Kidney glomerular epithelial cell (primary cell): ENCODE measurements at places on chromosomes 5 and 9.

- DNase-seq, result no peak
These were observed 152.4 kb upstream of the PHYKPL start for GRCh38 chr5:178384816-178385495.

GRCh38 chr5:167565189-167565954 is 726.1 kb upstream of the WWC1 start:
- peak; percentile 41 for DNase-seq

DNA sequence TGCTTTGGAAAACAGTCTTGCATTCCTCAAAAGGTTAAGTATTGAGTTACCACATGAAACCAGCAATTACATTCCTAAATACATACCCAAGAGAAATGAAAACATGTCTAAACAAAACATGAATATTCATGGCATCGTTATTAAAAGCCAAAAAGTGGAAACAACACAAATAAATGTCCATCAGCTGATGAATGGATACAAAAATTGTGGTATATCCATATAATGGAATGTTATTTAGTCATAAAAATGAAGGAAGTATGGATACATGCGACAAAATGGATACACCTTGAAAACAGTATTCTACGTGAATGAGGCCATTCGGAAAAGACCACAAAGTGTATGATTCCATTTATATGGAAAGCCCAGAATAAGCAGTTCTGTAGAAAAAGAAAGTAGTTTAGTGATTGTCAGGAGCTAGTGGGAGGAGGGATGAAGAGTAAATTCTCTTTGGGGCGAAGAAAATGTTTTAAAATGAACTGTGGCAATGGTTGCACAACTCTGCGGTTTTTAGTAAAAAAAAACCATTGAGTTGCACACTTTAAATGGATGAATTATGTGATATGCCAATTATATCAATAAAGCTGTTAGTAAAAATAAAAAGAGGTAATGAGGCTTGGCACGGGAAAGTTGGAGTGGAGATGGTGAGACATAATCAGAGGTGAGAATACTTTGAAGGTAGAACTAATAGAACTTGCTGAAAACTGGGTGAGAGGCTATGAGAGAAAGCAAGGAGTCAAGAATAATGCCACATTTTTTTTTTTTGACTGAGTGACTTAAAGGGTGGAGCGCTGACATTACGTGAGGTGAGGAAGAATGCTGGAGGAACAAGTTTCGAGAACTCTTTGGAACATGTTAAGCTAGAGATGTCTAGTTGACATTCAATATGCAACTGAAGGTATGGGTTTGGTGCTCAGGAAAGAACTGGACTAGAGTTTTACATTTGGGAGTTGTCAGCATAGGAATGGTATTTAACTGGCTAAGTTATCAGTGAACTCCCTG is 194.9 kb upstream of the ZNF608 start:
- no peak for DNase-seq

DNA sequence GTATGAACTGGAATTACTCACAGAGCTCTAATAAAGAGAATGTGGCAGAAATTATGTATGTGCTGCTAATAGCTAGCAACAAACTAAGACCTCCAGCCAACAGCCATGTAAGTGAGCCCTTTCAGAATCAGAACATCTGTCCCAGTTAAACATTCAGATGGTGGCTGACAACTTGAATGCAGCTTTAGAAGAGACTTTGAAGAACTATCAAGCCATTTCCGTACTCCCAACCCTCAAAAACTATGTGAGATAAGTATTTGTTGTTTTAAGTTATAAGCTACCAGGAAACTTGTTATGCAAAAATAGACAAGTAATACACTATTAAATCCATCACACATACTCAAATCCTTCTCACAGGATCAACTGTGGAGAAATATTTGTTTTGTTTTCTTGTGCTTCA is 205.2 kb upstream of the EDIL3 start:
- no peak for DNase-seq

DNA sequence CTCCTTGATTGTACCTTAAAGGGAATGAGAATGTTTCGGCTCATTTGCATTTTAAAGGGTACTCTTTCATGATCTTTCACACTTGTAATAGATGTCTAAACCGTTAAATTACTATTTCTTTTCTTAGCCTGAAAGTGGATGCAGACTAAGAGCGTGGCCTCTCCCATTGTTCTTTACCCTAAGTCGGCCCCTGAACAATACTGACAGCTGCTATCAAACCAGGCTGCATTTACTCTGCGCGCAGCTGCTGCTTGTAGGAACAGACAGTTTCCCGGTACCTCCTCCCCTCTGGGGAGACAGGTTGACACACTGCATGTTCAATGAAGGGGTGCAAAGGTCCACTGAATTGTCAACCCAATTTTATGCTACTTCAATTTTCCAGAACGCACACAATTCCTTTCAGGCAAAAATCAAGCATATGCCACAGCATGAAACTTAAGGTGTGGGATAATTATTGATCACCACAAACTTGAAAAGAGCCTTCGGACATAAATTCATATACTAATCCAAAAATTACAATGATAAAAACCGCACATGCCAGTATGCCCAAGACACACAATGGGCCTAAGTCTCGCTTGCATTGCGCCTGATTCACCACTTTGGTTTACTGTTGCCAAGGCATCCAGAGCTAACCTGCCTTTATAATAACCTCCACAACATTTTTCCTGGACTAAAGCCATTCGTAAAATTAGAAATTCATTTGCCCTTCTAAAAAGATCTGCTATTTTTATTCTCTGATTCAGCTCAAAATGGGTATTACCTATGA is 39.7 kb downstream of the TLE1 start:
- no peak for DNase-seq

DNA sequence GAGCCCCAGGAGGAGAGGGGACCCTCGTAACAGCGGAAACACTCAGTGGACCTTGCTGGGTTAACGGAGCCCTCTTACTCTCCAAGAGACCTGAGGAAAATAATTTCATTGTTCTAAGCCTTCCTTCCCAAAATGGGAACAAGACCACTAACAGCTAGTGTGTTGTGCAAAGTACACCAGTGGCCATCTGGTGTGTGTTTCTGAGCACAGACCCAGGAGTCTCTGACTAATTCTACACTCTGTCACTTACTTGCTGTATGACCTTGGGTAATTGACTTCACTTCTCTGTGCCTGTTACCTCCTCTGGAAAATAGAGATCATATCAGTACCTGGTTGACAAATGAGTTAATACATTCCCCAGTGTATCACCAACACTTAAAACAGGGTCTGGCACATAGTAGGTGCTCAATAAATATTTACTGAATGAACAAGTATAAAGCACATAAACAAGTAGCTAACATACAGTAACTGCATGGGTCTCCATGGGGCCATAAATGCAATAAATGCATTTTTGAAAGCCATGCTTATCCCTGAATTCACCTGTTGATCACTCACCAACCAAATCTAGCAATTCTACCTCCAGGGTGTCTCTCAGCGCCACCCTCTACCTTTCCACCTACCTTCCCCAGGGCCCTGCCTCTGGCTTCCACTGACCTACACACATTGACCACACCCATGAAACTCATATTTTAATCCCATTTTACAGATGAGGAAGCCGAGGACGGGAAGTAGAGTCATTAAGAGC is 44.7 kb upstream of the AKNA start:
- DNase-seq, result no peak
